ENCODE measurements at places on chromosomes 4 and X.

DNA sequence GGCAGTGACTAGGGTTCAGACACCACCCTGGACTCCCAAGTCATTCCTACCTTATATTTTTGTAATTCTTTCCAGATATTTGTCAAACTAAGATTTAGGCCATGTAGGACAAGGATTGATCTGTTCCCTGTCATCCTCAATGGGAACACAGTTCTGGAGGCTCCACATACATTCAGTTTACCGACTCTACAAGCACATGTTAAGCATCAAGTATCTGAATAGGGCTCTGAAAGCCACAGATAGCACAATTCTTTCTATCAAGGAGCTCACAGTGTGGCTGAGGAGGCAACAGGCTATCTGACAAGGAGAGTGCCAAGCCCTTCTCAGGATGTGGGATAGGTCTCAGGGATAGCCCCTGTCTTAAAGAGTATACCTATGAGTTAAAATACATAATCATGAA lies 37.0 kb upstream of the CXCL8 start:
- DNase-seq = no peak

GRCh38 chr4:178070163-178070562 lies 627.9 kb upstream of the AGA start:
- no peak for DNase-seq

GRCh38 chr4:6230827-6231662 lies 30.7 kb upstream of the JAKMIP1 start:
- DNase-seq = no peak

DNA sequence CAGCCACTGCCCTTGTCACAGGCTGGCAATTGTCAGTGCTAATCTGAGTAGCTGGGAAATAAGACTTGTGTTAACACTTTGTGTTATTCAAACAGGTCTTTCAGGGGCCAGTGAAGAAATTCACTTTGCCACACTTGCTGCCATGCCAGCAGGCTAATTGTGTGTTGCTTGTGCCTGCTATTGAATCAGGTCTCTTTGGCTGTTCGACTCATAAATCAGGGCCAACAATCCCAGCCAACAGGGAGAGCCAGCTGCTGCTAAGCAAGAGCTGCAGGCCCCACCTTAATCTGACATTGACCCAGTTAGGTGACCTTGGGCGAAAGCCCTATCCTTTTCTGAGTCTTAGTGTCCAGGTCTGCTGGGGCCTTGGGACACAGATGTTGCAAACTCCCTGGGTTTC lies 28.1 kb upstream of the MAMLD1 start:
- DNase-seq = no peak

- DNase-seq = no peak
These were observed 186.5 kb upstream of the RPL34 start for GRCh38 chr4:108433832-108434231.

Data from MG63 (cell line).